ENCODE measurements at places on chromosomes 1 and 21. TPM values are rescaled to one million over a fixed set of nuclear protein-coding genes. Genes with fewer than 3 reads are reported as not detected.

- DNase-seq = no peak
Measured at GRCh38 chr1:176773038-176773437, 310.1 kb downstream of the PAPPA2 start.

The PLK3 gene
- polyA plus RNA-seq = 10.8 TPM

DNA sequence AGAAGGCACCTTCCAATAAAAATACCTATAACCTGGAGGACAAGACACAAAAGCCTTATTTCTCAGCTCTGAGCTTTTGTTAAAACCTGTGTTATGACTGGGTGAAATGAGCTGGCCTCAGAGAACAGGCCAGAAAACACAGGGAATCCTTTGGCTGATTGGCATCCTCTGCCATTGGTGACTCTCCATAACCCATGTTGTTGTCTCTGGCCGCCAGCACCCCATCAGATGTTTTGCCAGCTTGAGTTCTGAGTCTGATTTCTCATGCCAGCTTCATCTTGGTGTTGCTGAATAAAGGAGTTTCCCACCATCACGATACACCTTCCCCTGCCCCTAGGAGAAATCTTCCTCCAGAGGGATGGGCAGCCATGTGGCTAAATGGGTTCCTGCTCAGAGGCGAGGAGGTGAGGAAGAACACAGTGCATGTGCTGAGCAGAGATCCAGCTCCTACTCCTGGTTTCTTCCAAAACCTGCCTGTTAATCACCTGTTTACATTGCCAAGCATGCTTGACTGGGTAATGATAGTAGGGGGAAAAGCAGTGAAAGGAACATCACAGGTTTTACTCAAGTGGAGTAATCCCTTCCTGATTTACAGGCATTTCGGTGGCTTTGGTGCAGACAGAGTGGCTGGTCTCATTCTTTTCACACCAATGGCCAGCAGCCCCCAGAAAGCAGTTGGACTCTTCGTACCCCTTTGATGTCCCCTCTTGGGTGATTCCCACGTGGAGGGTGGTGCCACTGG lies 109.8 kb downstream of the ROR1 start:
- DNase-seq = no peak

DNA sequence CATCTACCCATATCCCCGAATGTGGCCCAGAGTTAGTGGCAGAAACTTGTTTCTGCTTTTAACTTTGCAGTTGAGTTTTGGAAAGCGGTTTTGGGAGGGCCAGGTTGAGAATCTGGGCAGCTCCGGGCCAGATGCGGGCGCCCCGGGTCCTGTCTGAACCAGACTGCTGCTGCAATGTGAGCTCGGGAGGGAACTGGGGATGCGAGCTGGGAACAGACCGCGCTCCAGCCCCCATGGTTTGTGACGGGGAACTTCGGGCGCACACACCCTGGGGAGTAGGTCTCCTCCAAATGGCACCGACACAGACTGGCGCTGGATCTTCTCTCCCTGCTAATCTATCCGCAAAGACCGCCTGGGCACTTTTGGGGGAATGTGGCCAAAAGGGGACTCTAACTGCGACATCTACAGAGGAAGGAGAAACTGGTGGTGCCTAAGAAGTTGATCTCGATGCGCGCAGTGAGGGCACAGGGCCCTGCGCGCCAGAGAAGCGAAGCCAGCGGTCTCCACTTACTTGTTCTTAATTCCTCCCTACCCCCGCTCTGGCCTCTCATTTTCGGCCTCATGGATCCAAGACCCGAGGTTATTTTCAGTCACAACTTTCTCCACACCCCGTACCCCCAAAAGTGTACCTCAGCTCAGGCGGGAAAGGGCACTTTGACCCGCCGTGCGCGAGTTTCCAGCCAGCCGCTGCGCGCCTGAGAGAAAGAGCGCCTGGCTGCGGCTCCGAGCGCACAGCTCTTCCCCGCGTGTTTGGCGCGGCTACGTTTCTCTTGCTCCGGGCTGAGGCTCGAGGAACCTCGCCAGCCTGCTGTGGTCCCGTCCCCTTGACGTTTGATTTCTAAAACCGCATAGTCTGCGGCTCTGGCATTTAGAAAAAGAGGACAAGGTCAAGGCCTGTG lies 411.0 kb upstream of the ESRRG start:
- no peak for DNase-seq

The NPPA gene
- 0.73 TPM for polyA plus RNA-seq

DNA sequence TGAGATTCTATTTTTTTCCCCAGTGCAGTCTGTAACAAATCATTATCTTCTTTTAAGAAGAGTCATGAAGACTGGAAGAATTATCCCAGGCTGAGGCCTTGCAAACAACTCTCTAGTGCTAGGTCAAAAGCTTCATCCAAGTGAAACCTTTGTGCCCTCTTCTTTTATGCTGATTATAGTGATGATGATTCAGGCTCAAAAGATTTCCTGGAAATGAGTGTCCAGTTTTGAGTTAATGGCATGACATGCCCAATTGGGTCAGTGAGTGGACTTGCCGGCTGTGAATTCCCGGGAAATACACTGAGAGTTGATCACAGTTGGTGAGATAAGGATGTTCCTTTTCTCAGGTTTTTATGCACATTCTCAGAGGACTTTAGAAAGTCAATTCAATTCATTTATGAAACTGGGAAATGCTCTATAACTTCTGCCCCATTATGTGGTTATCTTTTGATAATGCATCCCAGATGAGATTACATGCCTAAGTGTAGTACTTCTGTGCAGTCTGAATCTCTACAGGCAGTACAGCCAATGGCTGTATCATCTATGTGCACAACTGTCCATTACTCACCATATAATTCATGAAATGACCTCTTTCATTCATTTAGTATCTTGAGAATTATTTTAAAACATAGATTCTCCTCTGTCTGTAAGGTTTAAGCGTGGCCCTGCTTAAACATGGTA lies 66.2 kb downstream of the S1PR1 start:
- DNase-seq = no peak

Data from right lung (tissue), 10 donors.